ENCODE measurements at places on chromosomes 12 and 14. TPM values are rescaled to one million over a fixed set of nuclear protein-coding genes. Genes with fewer than 3 reads are reported as not detected.

The IL31 gene
- total RNA-seq = not detected

DNA sequence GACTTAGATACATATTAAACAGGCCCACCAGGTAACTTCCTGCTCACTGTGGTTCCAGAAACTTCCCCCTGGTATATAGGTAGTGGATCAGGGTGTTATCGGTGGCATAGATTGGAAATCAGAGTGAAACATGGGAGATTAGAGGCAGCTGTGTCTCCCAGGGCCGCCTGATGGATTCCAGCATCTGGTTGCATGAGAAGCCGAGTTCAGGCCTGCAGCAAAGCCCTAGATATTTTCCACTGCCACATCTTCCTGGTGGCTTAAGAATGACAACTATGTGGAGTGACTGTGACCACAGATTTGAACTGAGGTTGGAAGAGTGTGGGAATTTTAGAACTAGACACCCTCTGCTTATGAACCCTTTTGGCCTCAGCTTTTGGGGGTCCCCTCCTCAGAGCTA, 184.8 kb upstream of the NTF3 start:
- no peaks in the 10 kb centered on the region for H3K27me3 ChIP-seq
- no peak overlapping the region for H3K27ac ChIP-seq
- no peaks in the 10 kb centered on the region for H3K4me1 ChIP-seq
- DNase-seq = no peak
- H3K36me3 ChIP-seq = no peaks in the 10 kb centered on the region

DNA sequence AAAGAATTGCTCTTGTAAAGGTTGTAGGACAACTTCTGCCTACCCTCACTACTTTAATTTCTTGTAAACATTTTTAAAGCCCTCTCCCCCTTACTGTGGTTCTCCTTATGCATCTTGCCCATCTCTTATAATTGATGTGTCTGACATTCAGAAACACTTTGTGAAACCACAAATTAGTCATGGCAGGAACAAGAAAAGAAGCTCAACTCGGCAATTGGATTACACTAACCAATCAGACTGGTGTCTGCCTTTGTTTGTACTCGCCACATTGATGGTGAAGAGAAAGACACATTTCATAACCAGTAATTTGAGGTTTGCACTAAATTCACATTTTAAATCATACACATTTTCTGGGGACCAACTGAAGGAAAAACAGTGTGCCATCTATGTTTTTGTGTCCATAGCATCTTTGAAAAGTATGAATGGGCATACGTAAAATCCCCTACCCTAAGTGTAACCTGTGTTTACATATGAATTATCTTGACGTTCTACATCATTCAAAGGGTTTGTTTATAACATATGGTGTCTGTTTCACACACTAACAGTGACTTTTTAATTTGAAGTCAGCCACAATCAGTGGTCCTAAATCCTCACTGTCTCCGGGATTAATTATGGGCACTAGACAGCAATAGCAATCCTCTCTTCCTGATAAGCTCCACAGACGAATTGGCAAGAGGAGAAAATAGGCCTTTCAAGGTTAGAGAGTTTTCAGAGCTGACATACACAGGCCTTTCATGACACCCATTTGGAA, 49.9 kb downstream of the OTX2 start:
- no peaks in the 10 kb centered on the region for H3K4me1 ChIP-seq
- no peak for DNase-seq
- no peak overlapping the region for H3K27ac ChIP-seq

- no peaks in the 10 kb centered on the region for H3K36me3 ChIP-seq
- no peaks in the 10 kb centered on the region for H3K4me1 ChIP-seq
- no peak overlapping the region for H3K4me3 ChIP-seq
- no peaks in the 10 kb centered on the region for H3K27me3 ChIP-seq
- no peak for DNase-seq
Observed at GRCh38 chr12:19938031-19938430, 430.3 kb upstream of the PDE3A start.

- H3K4me1 ChIP-seq = peaks cover 23% of the 10 kb centered on the region
- no peak overlapping the region for H3K4me3 ChIP-seq
- no peak for DNase-seq
- no peaks in the 10 kb centered on the region for H3K36me3 ChIP-seq
- H3K27ac ChIP-seq = no peak overlapping the region
- no peaks in the 10 kb centered on the region for H3K27me3 ChIP-seq
Observed at GRCh38 chr12:74983917-74984316, 225.7 kb downstream of the KCNC2 start.

- H3K4me3 ChIP-seq = no peak overlapping the region
- H3K4me1 ChIP-seq = no peaks in the 10 kb centered on the region
- H3K36me3 ChIP-seq = no peaks in the 10 kb centered on the region
- H3K27me3 ChIP-seq = no peaks in the 10 kb centered on the region
- no peak overlapping the region for H3K27ac ChIP-seq
Observed at GRCh38 chr12:67792185-67792584, 143.6 kb downstream of the DYRK2 start.

The KRT6C gene
- 0.61 TPM for total RNA-seq

The USP5 gene
- total RNA-seq = 39.8 TPM

The MAP1LC3B2 gene
- not detected for total RNA-seq

- peaks cover 13% of the 10 kb centered on the region for H3K4me1 ChIP-seq
- H3K27ac ChIP-seq = no peak overlapping the region
- no peak for DNase-seq
Observed at GRCh38 chr12:123984903-123985302, 11.9 kb downstream of the ZNF664 start.

GRCh38 chr14:68305738-68306137, 486.2 kb downstream of the RAD51B start:
- peaks cover 13% of the 10 kb centered on the region for H3K4me1 ChIP-seq
- H3K36me3 ChIP-seq = no peaks in the 10 kb centered on the region
- DNase-seq = no peak
- H3K27me3 ChIP-seq = no peaks in the 10 kb centered on the region
- no peak overlapping the region for H3K27ac ChIP-seq
- no peak overlapping the region for H3K4me3 ChIP-seq

The TCL1B gene
- total RNA-seq = 0.19 TPM

DNA sequence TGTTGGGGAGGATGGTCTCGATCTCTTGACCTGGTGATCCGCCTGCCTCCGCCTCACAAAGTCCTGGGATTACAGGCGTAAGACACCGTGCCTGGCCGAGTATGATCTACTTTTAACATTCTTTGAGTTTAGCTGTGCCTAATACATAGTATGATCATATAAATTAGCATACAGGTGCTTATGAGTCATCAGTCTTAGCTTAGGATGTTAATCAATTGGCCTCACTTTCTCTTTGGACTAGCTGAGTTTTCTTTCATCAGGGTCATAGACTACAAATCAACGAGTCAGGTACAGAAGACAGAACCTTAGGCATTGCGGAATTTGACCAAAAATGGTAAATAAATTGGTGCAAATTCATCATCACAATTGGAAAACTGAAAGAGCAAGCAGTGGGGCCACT, 2.2 kb downstream of the SLC25A21 start:
- H3K27ac ChIP-seq = no peak overlapping the region
- H3K27me3 ChIP-seq = no peaks in the 10 kb centered on the region
- no peaks in the 10 kb centered on the region for H3K36me3 ChIP-seq
- no peak for DNase-seq
- no peak overlapping the region for H3K4me3 ChIP-seq

The AMHR2 gene
- total RNA-seq = 0.67 TPM

DNA sequence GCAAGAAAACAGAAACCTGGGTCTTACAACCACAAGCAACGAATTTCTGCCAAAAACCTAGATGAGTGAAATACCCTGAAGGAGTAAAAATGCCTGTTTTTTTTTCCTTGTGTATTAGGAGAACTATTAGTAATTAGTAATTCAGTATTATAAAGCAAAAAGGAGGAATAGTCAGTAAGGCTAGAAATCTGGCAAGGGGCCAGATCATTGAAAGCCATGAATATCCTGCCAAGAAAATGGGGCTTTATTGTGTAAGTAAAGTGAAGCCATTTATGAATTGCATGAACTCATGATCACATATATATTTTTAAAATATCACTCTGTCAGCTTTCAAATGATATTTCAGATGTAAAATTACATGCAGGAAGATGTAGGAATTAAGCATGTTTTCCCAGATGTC, 57.9 kb downstream of the TXNDC16 start:
- no peaks in the 10 kb centered on the region for H3K4me1 ChIP-seq
- H3K27me3 ChIP-seq = no peaks in the 10 kb centered on the region
- H3K4me3 ChIP-seq = no peak overlapping the region
- H3K36me3 ChIP-seq = peaks cover 3% of the 10 kb centered on the region
- DNase-seq = no peak

DNA sequence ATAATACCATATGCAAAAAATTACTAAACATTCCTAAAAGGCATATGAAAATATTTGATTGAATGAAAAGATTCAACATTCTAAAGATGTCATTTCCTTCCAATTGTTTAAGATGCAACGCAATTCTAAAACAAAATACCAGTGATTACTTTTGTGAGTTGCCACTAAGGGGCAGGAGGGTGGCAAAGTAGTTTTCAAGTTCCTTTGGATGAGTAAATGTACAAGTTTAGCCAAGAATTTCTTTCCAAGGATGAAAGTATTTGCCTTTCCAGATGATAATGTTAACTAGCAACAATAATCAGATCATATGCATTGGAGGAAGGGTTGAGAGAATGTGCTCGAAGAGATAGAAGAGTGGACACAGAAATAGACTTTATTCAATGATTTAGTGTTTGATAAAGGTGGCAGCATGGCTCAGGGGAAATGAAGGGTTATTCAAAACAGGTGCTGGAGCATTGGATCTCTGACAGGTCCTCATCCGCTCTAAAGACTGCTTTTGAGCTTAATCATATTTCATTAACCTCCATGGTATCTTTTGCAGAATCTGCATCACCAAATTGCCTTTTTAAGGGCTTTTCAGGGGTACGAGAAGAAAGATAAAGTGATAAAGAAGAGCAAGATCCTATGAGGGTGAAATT, 678.5 kb upstream of the TBX3 start:
- H3K36me3 ChIP-seq = no peaks in the 10 kb centered on the region
- no peaks in the 10 kb centered on the region for H3K4me1 ChIP-seq
- no peak overlapping the region for H3K27ac ChIP-seq
- no peak for DNase-seq

The ABCC9 gene
- total RNA-seq = 2.7 TPM

GRCh38 chr12:80937391-80938238, at the start of gene LIN7A:
Gene LIN7A (minus strand): TSS chr12:80937934. CDS start chr12:80937722, 212 bp downstream.
- H3K27ac ChIP-seq = peak within 1 kb of the TSS; percentile 97
- no peaks in the 10 kb centered on the region for H3K27me3 ChIP-seq
- H3K36me3 ChIP-seq = no peaks in the 10 kb centered on the region
- peaks cover 21% of the 10 kb centered on the region for H3K4me1 ChIP-seq

The TSPAN8 gene
- 2.5 TPM for total RNA-seq

The IL22 gene
- not detected for total RNA-seq

The TAPBPL gene
- 32.9 TPM for total RNA-seq

The KLRC2 gene
- 0.19 TPM for total RNA-seq

DNA sequence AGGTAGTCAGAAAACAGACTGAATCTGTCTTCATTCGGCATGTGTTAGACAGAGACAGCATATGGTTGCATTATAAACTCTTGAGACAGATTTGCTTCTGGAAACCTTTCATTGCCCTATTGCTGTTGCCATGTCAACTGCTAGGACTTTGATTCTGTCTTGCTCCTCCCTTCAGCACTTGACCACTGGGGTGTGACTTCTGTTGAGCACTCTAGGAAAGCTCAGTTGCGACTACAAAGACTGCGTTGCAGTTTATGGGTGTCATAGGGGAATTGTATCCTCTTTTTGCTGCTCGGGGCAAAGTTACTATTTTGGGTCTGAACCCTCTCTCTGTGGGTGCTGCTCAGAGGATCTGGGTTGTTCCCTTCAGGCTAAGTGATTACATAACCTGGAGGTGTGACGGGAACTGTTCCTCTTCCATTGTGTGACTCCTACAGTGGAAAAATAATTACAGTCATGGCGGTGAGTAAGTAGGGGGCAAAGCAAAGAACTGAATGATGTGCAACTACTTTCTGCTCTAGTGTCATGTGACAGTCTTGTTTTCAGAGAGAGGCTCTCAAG, 44.3 kb upstream of the TRIM9 start:
- H3K27ac ChIP-seq = no peak overlapping the region
- no peaks in the 10 kb centered on the region for H3K36me3 ChIP-seq
- H3K27me3 ChIP-seq = no peaks in the 10 kb centered on the region

The MGAT4C gene
- 0.08 TPM for total RNA-seq

The SMARCC2 gene
- 20.5 TPM for total RNA-seq

DNA sequence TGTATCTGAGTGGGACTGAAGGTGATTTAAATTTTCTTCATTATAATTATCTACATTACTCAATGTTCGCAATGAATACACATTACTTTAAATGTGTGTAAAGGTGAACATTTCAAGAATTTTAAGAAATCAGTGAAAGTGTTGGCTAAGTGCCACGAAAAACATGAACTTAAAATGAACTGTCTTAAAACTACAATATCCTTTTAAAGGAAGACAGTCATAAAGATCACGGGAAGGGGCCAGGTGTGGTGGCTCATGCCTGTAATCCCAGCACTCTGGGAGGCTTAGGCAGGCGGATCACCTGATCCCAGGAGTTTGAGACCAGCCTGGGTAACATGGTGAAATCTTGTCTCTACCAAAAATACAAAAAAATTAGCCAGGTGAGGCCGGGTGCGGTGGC, 11.2 kb downstream of the MOK start:
- no peak overlapping the region for H3K27ac ChIP-seq
- H3K4me3 ChIP-seq = no peak overlapping the region
- no peaks in the 10 kb centered on the region for H3K27me3 ChIP-seq
- H3K36me3 ChIP-seq = no peaks in the 10 kb centered on the region
- H3K4me1 ChIP-seq = no peaks in the 10 kb centered on the region

DNA sequence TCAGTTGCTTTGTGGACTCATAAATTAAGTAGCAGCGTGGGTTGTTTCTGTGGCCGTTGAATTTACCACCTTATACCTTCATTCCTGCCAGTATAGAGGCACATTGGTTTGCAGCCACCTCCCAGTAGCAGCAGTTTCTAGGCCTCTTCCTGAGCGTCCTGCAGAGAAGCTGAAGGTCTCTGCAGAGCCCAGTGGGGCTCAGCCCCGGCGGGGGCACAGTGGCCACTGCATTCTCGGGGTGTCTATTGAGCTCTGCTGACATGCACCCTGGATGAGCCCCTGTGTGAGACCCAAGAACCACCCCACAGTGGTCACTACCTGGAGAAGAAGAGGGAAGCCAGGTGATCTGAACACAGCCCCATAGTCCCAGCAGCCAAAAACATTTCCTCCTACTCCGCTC, 57.7 kb upstream of the DYNC1H1 start:
- no peak for DNase-seq
- H3K36me3 ChIP-seq = peaks cover 8% of the 10 kb centered on the region

The IRF2BPL gene
- 15.8 TPM for total RNA-seq

The LMO3 gene
- total RNA-seq = not detected

GRCh38 chr14:59870277-59871165, at the start of gene RTN1:
Gene RTN1 (minus strand): TSS chr14:59870776. CDS start chr14:59870630, 146 bp downstream.
- DNase-seq = no peak
- no peaks in the 10 kb centered on the region for H3K27me3 ChIP-seq
- no peaks in the 10 kb centered on the region for H3K36me3 ChIP-seq
- H3K4me1 ChIP-seq = peaks cover 18% of the 10 kb centered on the region

The PLXNC1 gene
- total RNA-seq = 5.7 TPM

GRCh38 chr14:64645220-64645892, 58.9 kb upstream of the PLEKHG3 start:
- H3K27me3 ChIP-seq = no peaks in the 10 kb centered on the region
- peak overlapping the region; percentile 46 for H3K27ac ChIP-seq
- no peak overlapping the region for H3K4me3 ChIP-seq
- DNase-seq = no peak
- H3K36me3 ChIP-seq = no peaks in the 10 kb centered on the region
- H3K4me1 ChIP-seq = peaks cover 6% of the 10 kb centered on the region
